ENCODE measurements at places on chromosomes 3 and 15. TPM values are rescaled to one million over a fixed set of nuclear protein-coding genes. Genes with fewer than 3 reads are reported as not detected.

DNA sequence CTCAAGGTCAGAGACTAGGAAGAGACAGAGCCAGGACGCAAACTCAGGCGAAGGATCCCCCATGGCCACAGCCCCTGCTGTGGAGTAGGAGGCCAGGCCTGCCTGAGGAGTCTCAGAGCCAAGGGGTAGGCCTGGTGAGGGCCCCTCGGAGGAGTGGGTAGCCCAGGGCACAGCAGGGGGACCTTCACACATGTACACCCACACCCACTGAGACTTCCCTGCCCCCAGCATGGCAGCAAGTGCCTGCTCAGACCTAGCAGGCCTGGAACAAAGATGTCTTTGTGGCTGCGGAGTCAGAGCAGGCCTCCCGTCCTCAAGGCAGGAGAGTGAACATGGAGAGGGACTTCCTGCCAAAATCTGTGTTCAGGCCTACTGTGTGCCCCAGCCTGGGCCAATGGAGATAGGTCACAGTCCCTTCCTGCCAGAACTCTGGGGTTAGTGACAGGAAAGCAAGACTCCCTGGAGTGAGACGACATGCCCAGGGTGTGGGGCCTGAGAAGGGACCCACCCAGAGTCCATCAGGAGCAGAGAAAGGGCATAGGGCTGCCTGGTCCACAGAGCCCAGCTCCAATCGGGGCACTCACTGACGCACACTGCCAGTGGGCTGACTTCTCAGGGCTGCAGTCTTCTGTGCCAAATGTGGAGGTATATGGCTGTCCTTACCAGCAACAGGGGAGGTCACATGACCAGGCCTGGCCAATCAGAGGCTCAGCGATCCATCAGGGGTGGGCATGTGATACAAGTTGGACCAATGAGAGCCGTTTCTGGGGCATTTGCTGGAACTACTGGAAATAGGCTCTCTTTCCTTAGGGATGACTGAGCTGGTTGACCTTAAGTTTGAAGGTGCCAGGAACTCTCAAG is 2.3 kb downstream of the GRIP2 start:
- DNase-seq, result no peak

DNA sequence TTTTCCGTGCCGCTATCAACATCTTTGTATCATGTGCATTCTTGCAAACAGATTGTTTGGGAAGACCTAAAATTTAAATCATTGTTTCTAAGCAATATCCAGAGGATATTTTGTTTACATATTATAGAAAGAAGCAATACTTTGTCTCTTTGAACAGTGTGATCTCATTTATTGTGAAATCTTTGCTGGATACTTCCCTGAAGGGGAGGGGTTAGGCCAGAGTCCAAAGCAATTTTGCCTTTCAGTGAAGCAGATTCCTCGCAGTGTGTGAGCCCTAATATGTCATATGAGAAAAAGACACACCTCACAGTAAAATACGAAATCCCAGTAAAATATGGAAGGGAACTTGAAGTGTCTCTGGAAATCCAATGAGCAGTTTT is 158.7 kb upstream of the SLCO3A1 start:
- DNase-seq, result peak; percentile 15

The STRC gene
- polyA plus RNA-seq, result not detected

DNA sequence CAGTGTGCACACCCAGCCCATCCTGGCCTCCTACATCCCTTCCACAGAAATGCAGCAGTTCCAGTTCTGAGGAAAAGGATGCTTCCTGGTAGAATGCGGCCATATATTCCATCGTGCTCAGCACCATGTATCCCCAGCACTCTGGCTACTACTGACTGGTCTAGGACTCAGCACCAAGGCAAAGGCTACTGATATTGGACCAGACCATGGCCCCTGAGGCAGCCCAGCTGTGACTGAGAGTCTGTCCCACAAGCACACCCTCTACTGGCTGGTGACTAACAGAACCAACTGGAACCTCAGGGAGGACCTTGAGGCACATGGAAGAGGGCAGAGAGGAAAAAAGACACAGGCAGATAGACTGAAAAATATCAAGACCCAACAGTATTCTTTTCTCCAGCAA is 30.0 kb downstream of the TARS3 start:
- no peak for DNase-seq

DNA sequence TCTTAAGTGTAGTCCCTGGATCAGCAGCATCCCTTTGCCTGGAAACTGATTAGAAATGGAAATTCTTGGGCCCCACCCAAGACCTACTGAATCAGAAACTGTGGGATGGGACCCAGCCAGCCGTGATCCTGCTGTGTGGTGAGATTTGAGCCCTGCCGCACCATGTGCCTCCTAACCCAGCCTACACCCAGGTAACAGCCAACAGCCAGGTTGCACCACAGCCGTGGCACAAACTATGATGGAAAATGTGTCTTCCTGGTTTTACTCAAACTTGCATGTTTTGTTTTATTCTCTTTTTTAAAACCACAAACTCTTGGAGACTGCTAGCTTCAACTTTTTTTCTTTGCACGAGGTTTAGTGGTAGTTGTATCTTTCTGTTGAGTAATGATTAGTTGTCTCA is 2.6 kb downstream of the LIMD1 start:
- no peak for DNase-seq

The CNTN4 gene
- polyA plus RNA-seq, result not detected

DNA sequence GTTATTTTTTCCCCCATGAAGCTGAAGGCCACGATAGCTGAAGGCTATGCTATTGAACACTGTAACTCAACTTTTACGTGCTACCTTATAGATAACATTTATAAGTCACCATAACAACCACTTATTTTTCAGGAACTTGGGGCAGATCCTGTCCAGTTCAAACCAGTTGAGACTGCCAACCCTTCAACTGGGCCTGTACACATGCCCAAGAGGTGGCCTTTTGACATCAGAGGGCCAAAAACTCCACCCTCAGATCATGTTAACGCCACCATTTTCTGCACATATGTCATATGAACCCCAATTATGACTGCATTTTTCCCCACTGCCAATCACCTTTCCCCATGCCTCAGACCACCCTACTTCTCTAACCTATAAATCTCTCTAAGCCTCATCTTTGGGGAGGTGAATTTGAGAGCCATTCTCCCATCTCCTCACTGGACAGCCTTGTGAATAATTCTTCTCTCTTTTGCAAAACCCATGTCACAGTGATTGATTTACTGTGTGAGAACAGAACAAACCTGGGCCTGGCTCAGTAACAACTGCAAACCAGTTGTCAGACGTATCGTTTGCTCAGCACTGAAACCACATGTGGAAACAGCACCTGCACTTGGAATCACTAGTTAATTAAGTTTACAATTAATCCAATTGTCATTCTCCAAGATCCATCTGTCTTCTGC is 42.5 kb downstream of the ZNF445 start:
- no peak for DNase-seq

- DNase-seq, result no peak
These were observed 61.6 kb downstream of the TMEM44 start for GRCh38 chr3:194571491-194572142.

The ANKRD63 gene
- polyA plus RNA-seq, result not detected

The GPR171 gene
- not detected for polyA plus RNA-seq

The TMEM212 gene
- not detected for polyA plus RNA-seq

DNA sequence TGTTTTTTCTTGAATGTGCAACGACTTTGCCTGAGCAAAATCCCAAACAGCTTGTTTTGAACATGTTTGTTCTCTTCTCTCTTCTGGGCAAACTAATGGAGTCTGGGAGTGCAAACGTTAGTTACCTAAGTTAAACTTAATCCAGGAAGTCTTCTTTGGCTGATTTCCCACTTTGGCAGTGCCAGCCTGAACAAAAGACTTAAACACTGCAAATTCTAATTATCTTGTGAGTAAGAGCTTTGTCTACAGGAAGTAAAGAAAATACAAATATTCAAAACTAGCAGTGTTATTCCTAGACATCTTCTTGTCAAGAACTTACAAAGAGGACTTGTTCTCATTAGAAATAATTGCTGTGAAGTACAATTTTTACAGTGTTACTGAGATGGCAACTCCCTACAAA is 16.7 kb upstream of the DENND6A start:
- DNase-seq, result no peak

GRCh38 chr15:29134641-29135308 is 134.8 kb downstream of the NSMCE3 start:
- no peak for DNase-seq

GRCh38 chr15:46080016-46080415 is 445.2 kb downstream of the SQOR start:
- no peak for DNase-seq

DNA sequence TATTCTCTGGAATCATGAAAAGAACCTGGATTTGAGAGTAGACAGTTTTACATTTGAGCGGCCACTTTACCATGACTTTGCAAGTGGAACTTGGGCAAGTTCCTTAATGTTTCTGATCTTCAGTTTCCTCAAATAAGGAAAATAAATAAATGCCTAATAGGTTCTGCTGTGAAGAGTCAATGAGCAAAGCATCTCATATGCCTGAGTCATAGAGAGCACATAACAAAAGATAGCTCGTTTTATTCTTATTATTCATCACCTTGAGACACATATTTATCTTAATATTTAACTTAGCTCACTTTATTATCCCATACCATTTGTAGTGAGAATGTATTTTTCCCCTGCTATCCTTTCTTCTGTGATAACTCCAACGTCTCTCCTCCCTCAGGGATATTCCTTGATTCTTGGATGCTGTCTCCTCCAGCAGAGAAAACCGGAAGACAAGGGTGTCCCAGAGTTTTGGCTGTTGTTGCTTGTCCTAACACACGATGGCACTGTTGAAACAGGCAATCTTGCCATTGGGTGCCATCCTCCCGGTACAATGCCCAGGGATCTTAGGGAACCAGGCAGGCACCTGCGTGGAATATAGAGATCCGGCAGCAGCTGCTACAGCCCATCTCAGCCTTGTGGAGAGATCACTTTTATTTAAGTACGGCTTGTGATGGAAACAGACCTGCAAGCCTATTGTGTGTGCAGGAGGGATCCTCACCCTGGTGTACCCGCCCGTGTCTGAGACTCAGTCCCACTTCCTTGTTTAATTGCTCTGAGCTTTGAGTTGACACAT is 33.3 kb upstream of the VPS33B start:
- DNase-seq, result peak; percentile 11

The CHAC1 gene
- polyA plus RNA-seq, result 154 TPM

The CYP8B1 gene
- not detected for polyA plus RNA-seq

DNA sequence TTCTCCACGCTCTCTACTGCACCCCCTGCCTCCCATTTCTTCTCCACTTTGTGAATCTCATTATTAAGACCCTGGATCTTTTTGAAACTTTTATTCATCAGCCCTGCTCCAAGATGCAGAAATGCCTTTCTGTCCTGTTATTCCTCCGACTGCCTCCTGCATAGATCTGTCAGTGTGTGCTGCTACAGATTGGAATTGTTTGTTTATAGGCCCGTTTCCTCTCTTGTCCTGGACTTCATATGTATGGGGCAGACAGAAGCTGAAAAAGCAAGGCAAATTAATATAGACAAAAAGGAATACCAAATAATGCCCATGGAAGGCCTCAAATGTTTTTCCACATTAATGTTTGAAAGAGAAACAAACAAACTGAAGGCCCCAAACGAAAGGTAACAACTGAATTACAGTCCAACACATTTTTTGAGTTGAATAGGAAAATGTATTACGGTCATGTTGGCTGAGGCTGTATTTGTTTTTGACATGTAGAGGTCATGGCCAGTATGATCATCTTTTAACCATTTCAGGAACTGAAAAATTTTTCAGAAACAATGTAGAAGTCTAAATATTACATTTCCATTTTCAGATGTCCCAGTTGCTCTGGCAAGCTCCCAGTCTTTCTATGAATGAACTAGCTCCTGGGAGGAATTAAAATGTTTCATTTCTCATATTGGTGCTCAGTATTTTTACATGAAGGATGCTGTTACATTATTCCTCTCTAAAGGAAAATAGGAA is 8.8 kb downstream of the CHST2 start:
- no peak for DNase-seq

DNA sequence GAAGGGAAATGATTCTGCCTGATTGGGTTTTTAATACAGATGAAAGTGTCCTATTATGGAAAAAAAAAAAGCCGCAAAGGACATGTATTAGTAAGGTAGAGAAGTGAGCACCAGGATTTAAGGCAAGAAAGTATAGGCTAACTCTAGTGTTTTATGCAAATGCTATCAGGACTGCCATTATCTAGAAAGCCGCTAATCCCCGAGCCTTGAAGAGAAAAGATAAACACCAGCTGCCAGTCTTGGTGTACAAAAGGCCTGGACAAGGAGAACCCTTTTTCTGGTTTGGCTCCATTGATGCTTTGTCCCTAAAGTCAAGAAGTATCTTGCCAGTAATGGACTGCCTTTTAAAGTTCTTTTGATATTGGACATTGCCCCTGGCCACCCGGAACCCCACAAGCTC is 8.6 kb upstream of the TRIM59 start:
- DNase-seq, result no peak

- no peak for DNase-seq
These were observed 1158.9 kb upstream of the EPHA6 start for GRCh38 chr3:95655363-95655986.

The KBTBD13 gene
- polyA plus RNA-seq, result not detected

The FBXW12 gene
- not detected for polyA plus RNA-seq

- DNase-seq, result no peak
These were observed 38.9 kb downstream of the CPNE4 start for GRCh38 chr3:131995891-131996290.

The GABRR3 gene
- not detected for polyA plus RNA-seq

The FANCD2OS gene
- not detected for polyA plus RNA-seq

The CFAP44 gene
- polyA plus RNA-seq, result 1.3 TPM

DNA sequence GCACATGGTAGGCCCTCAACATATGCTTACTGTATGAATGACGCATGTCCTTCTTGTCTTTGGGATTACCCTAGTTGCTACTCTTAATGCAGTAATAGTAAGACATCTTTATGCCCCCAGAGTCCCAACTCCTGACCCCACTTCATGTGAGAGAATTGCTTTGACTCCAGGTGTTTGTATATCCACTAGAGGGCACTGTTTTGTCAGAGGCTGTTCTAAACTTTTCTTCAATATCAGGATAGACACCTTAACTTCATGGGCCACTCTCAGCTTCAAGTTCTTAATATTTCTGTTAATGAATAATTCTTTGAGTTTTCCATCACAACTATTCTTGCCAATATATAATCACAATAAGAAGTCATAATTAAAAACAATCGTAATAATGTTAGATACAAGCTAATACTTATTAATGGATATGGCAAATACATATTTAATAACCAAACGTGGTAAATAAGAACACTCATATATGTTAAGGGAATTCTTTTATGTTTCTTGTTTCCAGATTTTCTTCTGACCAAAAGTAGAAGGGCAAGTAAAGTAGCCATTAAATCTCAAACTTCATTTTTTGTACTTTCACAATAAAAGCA is 337.2 kb upstream of the DNAJC19 start:
- no peak for DNase-seq

DNA sequence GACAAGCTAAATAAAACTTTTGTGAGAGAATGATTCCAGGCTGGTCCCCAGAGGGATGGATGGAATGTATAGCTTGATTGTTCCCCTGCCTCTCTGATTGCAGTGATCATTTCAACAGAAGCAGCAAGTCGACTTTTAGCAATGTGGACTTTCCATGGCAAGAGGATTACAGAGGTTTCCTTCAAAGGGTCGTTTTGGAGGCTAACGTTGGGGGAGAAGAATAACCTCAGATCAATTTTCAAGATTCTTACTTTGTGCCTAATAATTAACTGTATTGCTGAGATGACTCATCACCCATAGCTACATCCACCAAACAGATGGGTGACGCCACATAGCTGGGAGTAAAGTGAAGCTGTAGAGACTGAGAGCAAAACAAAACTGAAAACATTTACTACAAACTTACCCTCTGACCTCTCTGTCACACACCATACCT is 79.9 kb downstream of the GTPBP8 start:
- no peak for DNase-seq

- DNase-seq, result no peak
These were observed 5.0 kb upstream of the CCR9 start for GRCh38 chr3:45881078-45882022.
